ENCODE measurements at places on chromosomes 4 and X.

- DNase-seq = no peak
Measured at GRCh38 chr4:12120968-12121367, 692.3 kb upstream of the HS3ST1 start.

- DNase-seq = peak; percentile 55
Measured at GRCh38 chr4:57442831-57443291, 332.7 kb upstream of the IGFBP7 start.

DNA sequence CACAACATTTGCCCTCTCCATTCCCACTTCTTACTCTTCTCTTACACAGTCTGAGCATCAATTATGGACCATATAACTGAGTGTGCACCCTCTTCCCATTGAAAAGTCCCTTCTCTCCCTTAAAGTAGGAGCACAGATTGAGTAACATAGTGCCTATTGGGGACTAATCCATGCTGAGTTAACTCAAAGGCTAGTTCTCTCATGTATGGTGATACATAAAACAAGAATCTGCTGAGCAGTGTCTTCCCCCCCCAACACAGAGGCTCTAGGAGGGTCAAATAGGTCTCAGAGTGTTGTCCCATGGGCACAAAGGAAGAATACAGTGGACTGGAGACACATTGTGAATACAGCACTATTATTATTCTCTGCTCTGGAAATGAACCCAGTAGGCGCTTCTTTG, 274.6 kb upstream of the BOD1L1 start:
- DNase-seq = peak; percentile 47

DNA sequence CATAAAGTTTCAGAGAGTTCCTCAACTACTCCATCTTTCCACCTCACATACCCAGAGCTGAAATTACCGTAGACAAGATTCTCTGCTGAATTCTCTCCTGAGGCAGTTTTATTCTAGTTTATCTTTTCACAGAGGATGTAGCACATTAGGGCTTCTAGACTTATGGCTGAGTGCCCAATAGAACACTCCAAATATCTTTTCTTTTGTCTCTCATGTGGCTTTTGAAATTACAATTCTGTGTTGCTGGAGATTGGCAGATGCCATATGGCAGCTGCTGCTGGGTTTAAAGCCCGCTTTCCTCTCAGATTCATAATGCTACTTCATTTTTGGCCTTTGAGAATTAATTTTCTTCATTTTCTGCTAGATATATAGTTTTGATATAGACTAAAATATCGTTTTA, 107.6 kb upstream of the BANK1 start:
- no peak for DNase-seq

DNA sequence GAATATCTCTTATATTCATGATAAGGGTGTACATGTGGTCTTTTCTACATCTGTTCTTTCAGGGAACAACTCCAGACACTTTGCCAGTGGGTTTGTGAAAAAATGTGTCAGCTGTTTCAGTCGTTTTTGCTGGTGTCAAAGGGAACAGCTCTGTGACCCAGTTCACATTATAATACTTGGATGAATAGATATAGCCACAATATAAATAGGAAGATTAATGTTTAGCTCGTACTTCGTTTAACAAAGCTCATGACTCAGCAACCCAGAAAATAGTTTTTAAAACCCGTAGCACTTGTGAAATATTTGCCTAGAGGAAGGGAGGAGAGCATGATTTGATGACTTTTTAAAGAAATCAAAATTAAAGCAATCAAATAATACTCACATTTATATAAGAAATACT, 7.9 kb downstream of the LIAS start:
- no peak for DNase-seq

DNA sequence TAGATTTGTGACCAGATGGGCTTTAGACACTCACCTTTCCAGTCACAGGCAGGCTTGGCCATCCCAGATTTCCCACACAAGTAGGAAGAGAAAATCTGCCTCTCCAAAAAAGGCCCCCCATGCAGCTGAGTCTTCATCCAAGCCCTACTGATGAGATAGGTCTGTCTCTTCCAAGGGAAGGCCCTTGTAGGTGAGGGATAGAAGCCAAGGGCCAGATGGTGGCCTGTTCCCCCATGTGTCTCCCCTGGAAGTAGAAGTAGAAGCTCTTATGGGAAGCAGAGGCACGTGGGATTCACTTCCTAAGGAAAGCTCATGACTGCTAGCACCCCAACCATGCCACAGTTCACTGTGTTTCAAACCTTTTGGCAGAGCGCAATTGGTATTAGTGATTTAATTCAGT, 81.5 kb downstream of the REPS2 start:
- DNase-seq = no peak

DNA sequence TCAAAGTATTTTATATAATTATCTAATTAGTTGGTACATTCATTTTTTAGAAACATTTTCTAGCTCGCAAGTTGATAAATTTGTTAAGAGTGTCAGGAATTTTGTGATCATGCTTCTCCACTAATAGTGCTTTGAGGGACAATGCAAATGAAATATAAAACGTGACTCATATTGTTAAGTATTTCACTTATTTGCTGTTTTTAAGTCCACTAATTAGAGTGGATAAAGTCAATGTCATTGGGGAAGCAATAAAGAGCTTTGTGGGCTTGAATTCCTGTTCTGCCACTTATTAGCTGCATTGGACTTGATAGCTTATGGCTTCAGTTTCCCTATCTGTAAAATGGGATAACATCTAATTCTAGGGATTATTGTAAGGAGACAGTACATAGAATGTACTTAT, 26.5 kb upstream of the ANAPC4 start:
- peak; percentile 20 for DNase-seq

- no peak for DNase-seq
Measured at GRCh38 chr4:102778720-102779119, 18.0 kb upstream of the MANBA start.

- peak; percentile 90 for DNase-seq
Measured at GRCh38 chrX:17405225-17405969, 30.4 kb downstream of the NHS start.

DNA sequence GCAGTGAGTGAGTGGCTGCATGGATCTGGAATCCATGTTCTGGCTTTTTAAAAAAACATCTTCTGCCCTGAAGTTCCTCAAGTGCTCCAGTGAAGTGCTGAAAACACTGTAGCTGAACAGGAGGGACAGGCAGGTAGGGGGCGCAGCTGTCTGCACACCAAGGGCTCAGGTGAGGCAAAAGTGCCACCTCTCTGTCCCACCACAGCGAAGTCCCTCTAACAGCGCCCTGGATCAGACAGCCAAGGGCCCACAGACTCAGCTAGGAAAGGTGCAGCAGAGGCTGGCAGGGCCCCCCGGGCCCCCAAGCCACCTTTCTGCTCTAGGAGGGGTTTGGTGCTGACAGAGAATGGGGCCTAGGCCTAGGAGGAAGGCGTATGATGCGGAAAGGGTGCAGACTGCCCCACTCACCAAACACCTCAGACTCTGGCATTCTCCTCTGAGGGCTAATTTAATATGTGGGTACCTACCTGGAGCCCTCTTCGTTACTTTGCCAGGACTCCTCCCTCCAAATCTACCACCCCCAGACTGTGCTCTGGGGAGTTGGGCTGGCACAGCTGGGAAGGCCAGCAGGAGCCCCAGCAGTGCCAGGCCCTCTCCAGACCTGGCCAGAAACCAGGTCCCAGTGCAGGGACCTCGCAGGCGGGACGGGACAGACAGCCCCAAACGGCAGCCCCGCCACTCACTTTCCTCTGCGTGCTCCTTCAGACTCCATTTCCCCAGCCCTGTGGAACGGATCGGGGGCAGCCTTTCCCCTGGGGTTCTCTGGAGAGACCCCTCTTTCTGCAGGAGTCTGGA, 73.7 kb downstream of the ENPP6 start:
- no peak for DNase-seq

- DNase-seq = no peak
Measured at GRCh38 chr4:86272669-86273068, 87.2 kb downstream of the MAPK10 start.

DNA sequence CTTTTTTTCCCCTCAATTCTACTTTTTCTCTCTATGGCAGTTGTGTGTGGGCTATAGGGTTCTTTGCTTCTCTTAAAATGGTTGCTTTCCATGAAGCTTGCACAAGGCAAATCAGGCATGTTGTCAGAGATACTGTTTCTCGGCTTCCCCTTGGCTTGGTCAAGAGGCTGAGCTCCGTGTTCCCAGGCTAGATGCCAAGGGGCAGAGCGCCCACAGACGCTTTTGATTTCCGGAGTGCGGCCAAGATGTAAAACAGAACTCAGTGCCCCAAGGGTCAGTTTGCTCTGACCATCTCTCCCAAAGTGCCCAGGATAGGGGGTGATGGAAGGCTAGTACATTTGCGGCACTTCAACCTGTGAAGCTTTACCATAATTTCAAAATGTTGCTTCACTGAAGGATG, 64.2 kb upstream of the DIPK2B start:
- DNase-seq = no peak

GRCh38 chrX:48833542-48834138, 1.8 kb downstream of the PCSK1N start:
- peak; percentile 11 for DNase-seq

- DNase-seq = no peak
Measured at GRCh38 chr4:1045595-1046201, 34.3 kb downstream of the FGFRL1 start.

DNA sequence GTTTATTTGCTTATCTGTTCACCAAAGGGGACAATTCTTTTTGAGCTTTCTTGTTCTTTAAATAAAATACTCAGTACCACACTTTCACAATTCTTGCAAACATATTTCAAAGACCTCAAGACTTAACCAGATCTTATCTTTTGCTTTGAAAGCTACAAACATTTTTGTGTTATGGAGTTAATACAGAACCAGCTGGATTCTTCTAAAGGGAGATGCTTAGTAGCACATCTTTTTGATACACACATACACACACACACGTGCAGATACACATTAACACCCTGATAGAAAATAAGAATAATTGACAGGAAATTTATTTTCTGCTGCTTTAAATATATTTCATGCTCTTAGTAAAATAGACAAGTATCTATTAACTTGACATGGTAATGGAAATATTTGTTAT, 379.1 kb downstream of the SH2D1A start:
- DNase-seq = no peak

DNA sequence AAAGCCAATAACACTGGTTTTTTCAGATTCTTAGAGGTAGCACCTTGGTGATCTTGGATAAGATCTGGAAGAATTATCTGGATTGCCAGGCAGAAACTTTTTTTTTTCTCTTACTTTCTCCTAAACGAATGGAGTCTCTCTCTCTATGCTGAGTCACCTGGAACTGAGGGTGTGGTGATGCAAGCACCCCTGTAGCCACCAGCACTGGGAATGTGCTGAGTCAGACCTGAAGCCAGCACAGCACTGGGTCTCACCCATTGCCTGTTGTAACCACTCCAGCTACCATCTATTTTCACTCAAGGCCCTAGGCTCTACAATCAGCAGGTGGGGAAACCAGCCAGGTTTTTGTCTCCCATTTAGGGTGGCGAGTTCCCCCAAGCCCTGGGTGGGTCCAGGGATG, 923.8 kb downstream of the RAPGEF2 start:
- DNase-seq = peak; percentile 78

DNA sequence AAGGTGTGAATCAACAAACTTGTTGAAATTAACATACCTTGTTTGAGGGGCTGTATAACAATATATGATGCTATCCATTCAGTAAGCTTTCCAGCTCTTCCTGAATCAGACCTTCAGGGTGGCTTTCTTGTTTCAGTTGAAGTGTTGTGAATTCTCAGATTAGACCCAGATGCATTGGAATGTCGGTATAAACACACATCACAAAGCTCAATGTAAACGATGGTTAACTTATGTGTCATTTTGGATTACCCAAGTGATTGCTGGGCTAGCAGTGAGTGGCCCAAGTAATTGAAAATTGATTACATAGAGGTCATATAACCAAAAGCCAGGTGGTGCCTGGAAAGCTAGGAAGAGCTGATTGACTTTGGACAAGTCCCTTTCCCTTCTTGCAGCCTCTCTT, 115.0 kb downstream of the SHROOM4 start:
- no peak for DNase-seq

DNA sequence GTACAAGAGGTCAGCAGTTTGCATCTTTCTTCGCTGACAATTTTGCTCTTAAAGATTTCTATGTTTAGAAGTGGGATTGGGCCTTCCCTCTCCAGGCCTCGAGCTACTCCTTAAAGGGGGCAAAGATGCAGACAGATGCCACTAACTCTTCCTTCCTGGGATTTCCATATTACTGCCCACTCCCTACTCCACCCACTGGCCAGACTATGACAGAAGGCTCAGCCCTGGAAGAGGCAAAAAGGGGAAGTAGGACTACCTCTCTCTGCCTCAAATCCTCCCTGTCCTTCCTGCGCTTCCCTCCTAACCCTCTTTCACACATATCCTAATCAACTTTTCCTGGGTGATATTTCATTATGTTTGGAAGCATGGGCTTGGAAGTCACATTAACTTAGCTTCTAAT, 58.3 kb downstream of the EVC2 start:
- no peak for DNase-seq

DNA sequence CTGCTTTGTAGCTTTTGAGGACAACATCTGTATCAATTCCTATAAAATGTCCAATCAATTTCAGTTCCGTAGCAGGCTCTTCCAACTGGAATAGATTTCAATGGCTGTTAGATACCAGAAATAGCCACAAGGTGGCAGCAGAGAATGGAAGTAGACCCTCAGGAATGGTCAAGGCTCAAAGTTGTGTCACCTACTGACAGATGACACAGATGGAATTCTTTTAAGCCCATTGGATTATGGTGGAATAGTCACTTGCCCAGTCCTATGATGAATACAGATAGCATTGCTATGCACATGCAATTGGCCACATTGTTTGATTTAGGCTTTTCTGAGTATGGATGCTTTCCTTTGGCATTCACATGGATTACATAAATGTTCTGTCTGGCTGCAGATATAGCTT, 130.4 kb upstream of the RADX start:
- DNase-seq = peak; percentile 59

- peak; percentile 66 for DNase-seq
Measured at GRCh38 chr4:140851032-140851636, 94.9 kb upstream of the TBC1D9 start.

- DNase-seq = no peak
Measured at GRCh38 chr4:137692205-137692604, 159.9 kb upstream of the PCDH18 start.

DNA sequence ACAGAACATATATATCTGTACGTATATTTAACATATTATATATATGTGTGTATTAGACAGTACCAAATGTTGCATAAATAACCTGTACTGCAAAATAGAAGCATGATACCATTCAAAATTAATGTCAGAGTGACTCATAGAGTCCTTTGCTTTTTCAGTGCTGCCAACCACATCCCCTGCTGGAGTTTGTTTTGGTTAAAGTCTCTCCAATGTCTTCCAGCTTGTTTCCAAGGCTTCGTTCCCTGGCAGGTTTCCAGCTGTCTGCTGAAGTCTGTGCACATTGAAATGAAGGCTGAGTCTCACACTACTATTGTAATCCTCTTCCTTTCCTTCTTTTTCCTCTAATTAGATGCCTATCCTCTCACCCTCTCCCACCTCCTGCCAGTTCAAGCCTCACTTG, 14.9 kb downstream of the NRK start:
- peak; percentile 0 for DNase-seq

- DNase-seq = no peak
Measured at GRCh38 chrX:2547736-2548135, 47.0 kb upstream of the DHRSX start.

DNA sequence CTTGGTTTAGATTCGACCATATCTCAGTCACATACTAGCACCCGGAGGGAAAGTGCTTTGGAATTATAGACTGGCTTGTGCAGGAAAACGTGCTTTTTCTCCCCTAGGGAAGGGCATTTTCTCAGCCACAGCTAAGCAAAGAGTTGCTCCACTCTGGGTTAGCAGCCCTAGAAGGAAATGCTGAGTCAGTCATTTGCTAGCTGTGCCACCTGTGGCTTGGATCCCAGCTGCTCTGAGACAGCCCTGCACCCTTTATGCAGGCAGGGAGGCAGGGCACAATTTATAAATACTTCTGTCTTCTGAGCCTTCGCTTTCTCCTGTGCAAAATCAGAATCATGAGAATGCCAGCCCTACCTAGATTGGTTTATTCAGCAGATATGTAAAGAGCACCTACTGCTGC, 1.3 kb upstream of the USP51 start:
- no peak for DNase-seq

Data from ELR (cell line).